SHP77 treated with DMSO at 0.1 percent for 48 hours (cell line): ENCODE measurements at places on chromosomes 2 and 18.

GRCh38 chr2:27715318-27716210, 51.9 kb downstream of the SLC4A1AP start:
- DNase-seq = no peak

GRCh38 chr18:2302628-2303516, 268.4 kb downstream of the METTL4 start:
- DNase-seq = no peak

DNA sequence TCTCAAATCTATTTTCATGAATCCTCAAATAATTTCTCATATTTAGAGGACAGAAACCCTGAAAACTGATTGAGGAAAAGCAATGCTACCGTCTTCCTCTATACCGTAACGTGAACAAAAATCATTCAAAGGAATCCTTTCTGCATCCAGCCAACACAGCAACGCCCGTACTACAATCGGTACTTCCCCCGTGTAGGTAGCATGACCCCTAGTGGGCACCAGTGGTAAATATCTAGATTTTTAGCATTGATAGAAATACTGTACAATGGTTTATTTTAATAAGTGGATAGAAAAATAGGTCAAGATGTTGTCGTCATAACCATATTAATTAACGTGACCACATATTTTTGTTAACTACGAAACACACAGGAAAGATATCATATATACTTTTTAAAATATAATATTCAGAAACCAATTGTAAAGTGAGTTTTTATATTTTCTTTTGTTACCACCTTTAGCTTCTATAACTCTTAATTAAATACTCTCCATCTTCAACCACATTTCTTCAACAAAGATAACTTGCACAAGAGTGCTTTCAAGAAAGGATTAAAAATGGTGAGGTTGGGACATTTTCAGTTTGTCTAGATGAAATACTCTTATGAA, 194.1 kb downstream of the SS18 start:
- DNase-seq = peak; percentile 45

DNA sequence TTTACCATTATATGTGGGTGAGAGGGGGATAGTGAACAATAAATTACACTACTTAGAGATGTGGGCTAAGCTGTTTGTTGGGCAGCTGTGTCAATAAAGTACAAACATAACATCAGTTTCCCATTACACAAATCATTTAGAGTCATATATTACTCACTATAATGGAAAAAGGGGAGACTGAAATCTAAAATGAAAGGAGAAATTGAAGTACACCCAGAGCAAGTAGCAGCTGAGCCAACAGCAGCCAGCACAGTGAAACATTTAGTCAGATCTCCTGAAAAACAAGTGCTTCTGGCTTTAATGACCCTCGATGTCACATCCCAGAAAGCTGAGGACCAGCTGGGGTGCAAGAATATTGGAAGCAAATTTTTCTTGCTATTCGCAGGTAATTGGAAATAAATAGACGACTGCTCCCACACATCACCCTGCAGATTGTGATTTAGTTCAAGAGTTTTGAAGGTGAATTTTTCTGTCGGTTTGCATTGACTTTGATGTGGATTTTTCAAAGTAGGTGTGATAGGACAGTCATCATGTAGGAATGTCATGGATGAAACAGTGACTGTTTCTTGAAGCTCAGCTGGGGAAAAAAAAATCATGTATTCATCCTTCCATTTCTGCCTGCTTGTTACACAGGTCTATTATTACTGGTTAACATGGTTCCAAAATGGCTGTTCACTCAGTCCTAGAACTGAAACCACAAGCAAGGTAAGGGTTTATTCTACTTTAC, 1607.3 kb upstream of the CELF4 start:
- peak; percentile 96 for DNase-seq

GRCh38 chr2:64406407-64406774, 47.6 kb upstream of the LGALSL start:
- DNase-seq = no peak

GRCh38 chr2:158009399-158009798, 92.3 kb upstream of the UPP2 start:
- DNase-seq = no peak

DNA sequence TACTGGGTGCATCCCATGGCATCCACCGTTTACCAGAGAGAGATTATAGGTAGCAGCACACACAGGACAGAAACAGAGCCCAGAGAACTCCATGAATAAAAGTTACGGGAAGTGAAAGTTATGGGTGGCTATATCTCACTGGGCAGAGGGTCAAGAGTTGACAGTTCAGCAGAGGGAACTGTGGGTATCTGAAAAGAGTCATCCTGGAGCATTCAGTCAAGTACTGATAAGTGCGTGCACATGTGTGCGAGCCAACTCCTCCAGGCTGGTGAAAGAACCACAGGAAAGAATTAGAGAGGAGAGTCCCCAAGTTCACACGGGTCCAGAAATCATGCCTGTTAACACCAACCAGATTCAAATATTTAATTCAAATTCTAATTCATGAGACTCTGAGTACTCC, 1588.2 kb downstream of the LRP1B start:
- no peak for DNase-seq

DNA sequence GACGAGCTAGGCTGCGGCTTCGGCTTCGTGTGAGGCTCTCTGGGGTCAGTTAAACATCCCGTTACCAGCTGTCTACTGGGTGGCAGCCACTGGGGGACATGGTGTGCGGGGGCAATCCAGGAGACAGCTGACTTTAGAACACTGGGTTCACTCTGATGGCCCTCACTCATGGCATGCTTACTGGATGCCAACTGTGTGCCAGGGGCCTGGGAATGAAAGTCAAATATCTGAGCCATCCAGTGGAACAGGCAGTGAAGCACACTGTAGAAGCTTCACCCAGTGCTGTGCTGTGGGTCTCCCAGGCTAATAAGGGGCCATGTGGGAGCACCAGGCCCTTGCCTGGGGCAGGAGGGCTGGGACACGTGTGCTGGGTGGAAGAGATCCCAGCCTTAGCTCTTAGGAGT, 48.3 kb downstream of the GLI2 start:
- DNase-seq = no peak

GRCh38 chr18:35203067-35203466, 37.8 kb upstream of the ZNF397 start:
- DNase-seq = no peak

- DNase-seq = no peak
These were observed 344.9 kb downstream of the LPIN1 start for GRCh38 chr2:12091201-12091806.

DNA sequence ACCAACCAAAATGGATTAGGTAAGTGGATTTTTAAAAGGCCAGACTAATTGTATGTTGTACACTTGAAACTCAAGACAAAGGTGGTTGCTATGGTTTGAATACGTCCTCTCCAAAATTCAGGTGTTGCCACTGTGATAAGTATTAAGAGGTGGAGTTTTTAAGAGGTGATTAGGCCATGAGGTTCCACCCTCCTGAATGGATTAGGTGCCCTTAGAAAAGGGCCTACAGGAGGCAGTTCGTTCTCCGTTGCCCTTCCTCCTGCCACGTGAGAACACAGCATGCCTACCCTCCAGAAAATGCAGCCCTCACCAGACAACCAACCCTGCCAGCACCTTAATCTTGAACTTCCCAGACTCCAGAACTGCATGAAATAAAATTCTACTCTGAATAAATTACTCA, 51.2 kb downstream of the CHMP3 start:
- no peak for DNase-seq

- no peak for DNase-seq
These were observed 124.7 kb downstream of the PPP1R1C start for GRCh38 chr2:182110347-182110746.

- DNase-seq = no peak
These were observed 69.7 kb downstream of the SKA1 start for GRCh38 chr18:50444539-50444938.

GRCh38 chr2:60796573-60797509, 40.8 kb downstream of the PAPOLG start:
- no peak for DNase-seq

GRCh38 chr2:6392966-6393365, 472.7 kb downstream of the CMPK2 start:
- DNase-seq = no peak

DNA sequence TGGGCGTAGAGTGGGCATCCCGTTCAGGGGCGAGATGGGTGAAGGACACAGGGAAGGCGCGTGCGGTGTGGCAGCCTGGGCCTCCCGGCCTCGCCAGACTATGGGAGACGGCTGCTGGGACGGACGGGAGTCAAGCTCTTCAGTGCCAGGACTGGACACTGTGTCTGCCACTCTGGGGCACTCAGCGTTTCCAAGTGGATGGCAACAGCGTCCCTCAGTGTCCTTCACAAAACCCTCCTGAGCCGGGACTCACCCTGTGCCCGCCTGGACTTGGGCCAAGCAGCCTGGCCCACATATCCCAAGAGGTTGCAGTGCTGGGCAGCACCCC, 16.3 kb upstream of the BOK start:
- DNase-seq = no peak

DNA sequence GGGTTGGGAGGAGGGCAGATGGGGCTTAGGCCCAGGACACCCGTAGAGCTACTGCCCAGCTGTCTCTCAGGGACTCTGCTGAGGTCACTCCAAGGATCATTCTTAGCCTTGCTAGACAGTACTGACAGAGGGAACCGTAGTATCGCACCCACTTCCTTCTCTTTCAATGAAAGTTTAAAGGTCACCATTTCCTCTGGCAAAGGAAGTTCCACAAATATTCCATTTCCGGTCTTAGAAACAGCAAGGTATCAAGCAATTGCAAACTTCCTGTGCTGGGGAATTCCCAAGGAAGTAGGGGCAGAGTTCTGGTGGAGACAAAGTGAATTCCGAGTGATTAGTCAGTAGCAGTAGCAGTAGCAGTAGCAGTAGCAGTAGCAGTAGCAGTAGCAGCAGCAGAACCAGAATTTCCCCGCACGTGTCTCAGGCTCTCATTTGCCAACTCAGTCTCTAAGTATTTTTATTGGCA, 24.7 kb downstream of the IL1B start:
- no peak for DNase-seq

DNA sequence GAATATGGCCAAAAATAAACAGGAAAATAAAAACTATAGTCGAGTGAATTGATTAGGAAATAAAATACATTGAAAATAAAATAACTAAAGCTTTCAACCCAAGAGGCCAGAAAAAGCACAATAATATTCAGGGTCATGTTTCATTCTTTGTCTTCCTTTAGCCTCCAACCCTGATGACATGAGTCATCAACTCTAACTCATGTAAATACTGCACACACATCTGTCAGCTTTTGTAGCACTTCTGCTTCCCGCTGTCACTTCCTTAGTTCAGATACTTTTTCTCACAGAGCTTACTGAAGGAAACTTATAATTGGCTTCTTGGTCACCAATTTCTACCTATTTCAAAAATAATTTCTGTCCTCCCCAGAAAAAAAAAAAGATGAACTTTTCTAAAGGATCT, 112.8 kb downstream of the UPP2 start:
- no peak for DNase-seq

GRCh38 chr2:64015391-64015790, 3.8 kb downstream of the VPS54 start:
- no peak for DNase-seq

DNA sequence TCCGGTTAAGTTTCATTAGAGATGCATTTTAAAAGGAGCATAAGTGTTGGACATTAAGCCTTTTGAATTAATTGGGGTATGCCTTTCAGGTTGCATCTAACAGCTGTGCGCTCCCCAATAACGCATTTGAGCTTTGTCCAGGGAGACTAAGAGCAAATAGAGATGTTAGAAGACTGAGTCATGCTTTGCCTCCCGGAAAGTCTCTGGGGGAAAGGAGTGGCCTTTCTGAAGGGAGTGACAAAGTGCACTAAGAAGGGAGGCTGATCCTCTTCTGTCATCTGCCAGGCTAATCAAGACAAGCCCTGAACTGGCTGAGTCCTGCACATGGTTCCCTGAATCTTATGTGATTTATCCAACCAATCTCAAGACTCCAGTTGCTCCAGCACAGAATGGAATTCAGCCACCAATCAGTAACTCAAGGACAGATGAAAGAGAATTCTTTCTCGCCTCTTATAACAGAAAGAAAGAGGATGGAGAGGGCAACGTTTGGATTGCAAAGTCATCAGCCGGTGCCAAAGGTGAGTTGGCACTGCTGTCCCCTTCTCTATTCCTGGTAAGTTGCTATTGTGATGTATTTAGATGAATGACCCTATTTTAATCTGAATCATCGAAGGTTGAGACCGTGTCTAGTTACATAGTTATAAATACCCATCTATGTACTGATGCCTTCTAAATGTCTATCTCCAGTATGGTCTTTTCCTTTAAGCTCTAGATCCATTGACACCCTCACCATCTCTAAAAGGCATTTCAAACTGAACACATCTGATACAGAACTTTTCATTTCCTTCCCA, 12.1 kb downstream of the TTL start:
- DNase-seq = no peak

DNA sequence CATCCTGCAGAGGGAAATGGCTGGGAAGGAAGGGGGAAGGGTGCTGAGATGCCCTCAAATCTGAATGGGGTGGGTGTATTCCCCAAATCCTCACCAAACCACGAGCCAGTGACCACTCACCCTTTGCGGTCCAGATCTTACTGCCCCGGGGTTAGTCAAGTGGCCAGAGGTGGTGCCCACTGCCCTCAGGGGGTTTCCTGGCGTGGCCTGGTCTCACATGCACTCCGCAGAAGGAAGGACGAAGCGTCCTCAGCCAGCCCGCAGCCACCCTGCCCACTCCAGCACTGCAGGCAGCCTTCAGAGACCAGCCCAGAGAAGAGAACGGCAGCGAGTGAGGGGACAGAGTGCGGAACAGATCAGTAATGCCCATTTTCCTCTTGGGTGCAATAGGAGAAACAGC, 50.4 kb downstream of the IL1RL2 start:
- DNase-seq = no peak

GRCh38 chr2:65548576-65549256, 116.3 kb upstream of the SPRED2 start:
- DNase-seq = no peak

- DNase-seq = no peak
These were observed 103.9 kb upstream of the EPAS1 start for GRCh38 chr2:46193356-46193755.
